GOT3 (cell line): ENCODE measurements at places on chromosomes 16 and 17.

DNA sequence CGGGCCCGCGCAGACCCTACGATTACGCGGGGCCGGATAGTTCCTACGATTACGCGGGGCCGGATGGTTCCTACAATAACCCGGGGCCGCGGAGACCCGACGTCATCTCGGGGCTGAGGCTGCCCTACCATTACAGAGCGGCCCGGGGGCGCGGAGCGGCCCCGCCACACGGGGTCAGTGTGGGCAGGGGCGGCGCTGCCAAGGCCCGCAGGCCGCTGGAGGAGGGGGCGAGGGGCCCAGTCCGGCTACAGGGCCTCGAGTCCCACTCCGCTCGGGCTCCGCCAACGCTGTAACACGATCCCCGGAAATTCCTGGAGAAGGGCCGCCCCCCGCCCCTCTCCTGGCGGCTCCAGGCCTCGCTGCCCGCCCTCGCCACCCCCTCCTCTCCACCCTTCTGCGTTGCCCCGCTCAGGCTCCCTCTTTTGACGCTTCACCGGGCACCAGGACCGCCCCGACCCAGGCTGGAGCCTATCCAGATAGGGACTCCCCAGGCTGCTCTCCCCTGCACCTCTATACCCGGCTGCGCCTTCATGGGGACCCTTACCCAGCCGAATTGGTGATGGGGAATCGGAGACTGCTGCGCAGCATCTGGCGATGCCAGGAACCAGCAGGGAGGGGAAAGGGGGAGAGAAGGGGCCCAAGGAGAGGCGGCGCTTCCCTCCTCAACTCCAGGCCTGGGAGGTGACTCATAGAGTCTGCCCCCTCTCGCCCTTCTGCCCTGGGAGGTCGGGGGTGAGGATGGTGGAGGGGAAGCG, at the start of gene RAB34:
RAB34 (minus strand) TSS at position 291 of the 755 bp plus-strand sequence. CDS start 602 bp downstream, outside the sequence.
- DNase-seq: peak; percentile 78

- DNase-seq: no peak
Observed at GRCh38 chr17:45227926-45228762, 6.5 kb downstream of the FMNL1 start.

DNA sequence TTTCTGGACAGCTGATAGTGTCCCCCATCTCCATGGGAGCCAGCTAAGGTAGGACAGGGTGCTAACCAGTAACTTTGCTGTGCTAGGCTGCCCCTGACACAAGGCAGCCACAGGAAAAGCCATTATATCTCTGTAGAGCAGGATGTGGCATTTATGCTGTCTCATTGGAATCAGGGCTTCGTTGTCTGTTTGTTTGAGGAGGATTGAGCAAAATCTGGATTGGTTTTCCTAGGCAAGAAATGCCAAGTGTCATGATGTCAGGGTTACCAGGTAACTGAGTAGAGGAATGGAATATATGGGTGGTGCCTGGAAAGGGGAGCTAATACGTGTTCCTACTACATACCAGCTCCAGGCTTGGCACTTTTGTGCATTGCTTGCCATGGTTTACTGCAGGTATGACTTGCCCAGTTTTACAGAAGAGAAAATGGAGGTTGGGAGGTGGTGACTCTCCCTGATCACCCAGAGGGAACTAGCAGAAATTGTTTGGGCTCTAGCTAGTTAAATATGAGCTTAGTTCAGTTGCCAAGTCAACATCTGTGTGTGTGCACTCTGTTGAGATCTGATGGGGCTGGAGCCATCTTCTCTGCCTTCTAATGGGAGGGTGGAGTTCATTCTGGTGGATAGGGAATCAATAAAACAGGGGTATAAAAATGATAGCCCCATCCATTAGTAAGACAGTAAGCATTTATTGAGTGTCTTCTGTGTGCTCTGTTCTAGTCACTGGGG, 33.9 kb downstream of the GNAO1 start:
- no peak for DNase-seq

- no peak for DNase-seq
Observed at GRCh38 chr17:50421308-50422051, 4.5 kb upstream of the ACSF2 start.

- DNase-seq: no peak
Observed at GRCh38 chr17:42669705-42669976, 7.2 kb downstream of the PLEKHH3 start.

DNA sequence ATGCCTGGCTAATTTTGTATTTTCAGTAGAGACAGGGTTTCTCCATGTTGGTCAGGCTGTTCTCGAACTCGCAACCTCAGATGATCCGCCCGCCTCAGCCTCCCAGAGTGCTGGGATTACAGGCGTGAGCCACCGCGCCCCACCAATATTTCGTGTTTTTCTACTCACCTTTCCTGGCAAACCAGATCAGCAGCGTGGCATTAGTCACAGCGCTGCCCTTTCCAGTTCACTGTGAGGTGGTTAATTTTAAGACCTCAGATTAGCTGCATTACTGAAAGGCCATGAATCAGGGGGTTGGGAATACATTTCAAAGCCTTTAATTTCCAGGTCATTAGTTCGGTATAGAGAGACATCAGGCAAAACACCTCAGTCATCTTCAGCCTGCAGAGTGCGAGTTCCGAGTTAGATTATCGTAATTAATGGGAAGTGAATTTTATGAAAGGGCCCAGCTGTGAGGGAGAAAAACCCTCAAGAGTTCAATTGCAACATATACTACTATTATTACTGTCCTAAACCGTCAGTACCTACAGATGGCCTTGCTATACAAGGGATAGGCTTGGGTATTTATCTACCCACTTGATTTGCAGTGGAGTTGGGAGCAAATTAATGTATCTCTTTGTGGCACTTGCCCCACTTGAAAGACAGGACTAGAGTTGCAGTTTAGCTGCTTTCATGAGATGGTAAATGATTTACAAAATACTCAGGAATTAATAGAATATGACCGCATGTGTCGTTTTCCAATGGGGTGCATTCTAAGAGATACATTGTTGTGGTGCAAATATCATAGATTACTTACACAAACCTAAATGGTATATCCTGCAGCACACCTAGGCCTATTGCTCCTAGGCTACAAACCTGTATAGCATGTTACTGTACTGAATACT, 2.1 kb upstream of the USP32 start:
- no peak for DNase-seq

DNA sequence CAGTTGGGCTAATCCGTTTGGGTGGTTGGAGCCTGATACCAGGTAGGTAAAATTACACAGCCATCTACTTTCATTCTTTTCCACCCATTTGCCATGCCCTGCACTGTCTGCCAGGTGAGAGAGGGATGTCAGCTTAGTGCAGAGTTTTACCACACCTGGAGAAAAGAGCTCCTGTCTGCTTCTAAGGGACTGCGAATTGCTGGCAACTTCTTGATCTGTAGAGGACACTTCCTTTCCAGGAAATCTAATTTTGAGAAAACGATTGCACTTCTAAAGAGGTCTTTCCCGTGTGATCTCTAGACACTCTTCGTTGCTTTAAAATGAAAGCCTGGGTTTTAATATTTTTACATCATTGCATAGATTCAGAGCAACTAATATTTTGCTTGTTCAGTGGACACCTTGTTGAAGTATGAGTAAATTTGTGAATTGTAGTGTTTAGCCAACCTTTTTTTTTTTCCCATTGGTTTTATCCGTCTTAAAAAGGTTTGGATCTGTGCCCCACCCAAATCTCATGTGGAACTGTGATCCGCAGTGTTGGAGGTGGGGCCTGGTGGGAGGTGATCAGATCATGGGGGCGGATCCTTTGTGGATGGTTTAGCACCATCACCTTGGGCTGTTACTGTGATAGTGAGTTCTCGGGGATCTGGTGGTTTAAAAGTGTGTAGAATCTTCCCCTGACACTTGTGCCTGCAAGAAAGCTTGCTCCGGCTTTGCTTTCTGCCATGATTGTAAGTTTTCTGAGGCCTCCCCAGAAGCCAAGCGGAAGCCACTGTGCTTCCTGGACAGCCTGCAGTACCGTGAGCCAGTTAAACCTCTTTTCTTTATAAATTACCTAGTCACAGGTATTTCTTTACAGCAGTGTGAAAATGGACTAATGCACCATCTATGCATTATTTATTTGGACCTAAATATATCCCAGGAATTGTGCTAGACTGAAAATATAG, 104.6 kb downstream of the PRKCA start:
- DNase-seq: no peak
